ENCODE measurements at places on chromosomes 7 and 10.

- DNase-seq = no peak
Measured at GRCh38 chr7:26880852-26881251, 16.5 kb upstream of the SKAP2 start.

- DNase-seq = no peak
Measured at GRCh38 chr7:20112696-20113095, 104.5 kb downstream of the MACC1 start.

- no peak for DNase-seq
Measured at GRCh38 chr10:120279196-120279595, 177.8 kb upstream of the PLPP4 start.

GRCh38 chr7:17070231-17070708 is 188.5 kb upstream of the AGR3 start:
- no peak for DNase-seq

- no peak for DNase-seq
Measured at GRCh38 chr7:80859272-80859970, 59.4 kb downstream of the SEMA3C start.

GRCh38 chr10:1070919-1071318 is 14.7 kb downstream of the WDR37 start:
- no peak for DNase-seq

GRCh38 chr10:126218778-126219649 is 169.3 kb downstream of the ADAM12 start:
- DNase-seq = no peak

DNA sequence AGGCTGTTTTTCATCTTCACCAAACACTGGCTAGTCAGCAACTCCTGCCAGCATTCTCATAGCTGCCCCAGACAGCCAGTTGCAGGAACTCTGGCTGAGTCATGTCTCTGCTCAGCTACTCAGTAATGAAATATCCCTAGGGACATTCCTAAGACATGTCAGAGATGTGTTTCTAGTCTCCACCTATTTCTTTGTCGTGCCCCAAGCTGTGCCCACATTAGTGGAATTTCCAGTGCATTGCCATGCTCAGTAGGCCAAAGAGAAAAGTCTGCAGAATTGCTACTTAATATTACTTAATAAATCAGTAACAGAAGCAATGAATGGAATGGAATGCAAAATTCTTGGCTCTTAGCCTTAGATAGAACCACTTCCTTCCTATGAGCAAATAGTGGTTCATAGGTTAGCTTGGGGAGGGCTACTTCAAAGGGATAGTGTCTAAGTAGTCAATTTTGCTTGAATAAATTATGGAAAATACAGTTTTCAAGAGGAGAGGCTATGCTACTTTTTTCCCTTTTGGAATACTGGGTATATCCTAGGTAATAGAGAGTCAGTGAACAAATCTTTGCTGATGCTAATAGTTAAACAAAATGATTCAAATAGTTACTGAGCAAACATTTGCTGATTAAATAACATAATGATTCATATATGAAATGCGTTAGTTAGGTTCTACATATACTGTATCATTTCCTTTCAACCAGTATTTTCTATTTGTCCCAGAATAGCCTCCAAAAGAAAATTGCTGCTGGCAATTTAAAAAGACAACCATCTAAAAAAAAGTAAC is 23.6 kb upstream of the SEMA3C start:
- DNase-seq = no peak

- no peak for DNase-seq
Measured at GRCh38 chr10:75358132-75358531, 43.4 kb downstream of the ZNF503 start.

GRCh38 chr7:18974803-18975202 is 142.6 kb downstream of the TWIST1 start:
- no peak for DNase-seq

DNA sequence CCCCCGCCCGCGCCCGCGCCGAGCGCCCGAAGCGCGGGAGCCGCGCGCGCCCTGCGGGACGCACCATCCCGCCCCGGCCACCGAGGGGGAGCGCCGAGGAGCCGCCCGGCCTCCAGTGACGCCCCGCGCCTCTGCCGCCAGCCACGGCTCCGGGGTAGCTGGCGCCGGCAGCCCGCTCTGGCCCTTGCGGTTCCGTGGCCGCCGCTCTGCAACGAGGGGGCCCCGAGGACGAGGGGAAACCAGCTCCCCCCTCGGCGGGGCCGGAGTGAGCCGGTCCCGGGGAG is at the start of gene PAXIP1:
Gene PAXIP1 (minus strand): TSS at position 33 of the 284 bp plus-strand sequence. CDS start 195 bp downstream, outside the sequence.
- peak; percentile 76 for DNase-seq

DNA sequence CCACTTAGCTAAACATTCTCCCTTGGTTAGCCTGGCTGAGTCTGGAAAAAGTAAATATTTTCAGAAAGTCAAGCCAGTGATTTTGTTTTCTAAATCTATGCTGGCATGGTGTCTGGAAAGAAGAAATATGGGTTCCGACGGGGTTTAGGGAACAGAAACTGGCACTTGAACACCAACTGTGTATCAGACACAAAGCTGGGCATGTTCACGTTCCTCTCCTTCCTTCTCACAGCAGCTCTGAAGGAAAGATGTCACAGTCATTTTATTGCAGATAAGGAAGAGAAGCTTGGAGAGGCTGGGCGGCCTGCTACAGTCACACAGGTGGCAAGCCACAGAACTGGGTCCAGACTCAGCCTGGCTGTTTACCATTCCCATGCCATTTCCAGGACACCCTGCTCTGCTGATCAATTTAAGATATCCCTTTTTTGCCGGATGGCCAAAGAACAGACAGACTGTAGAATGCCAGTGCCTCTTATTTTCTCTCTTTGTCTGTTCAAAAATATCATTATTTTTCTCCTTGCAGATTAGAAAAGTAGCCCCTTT is 118.8 kb downstream of the HERPUD2 start:
- no peak for DNase-seq

- no peak for DNase-seq
Measured at GRCh38 chr10:119391440-119392251, 150.9 kb downstream of the RGS10 start.

GRCh38 chr7:90889210-90889609 is 293.1 kb downstream of the CDK14 start:
- DNase-seq = no peak

GRCh38 chr10:114652402-114653368 is 5.4 kb downstream of the ABLIM1 start:
- DNase-seq = no peak

- DNase-seq = no peak
Measured at GRCh38 chr10:113997428-113997827, 46.2 kb upstream of the ADRB1 start.

DNA sequence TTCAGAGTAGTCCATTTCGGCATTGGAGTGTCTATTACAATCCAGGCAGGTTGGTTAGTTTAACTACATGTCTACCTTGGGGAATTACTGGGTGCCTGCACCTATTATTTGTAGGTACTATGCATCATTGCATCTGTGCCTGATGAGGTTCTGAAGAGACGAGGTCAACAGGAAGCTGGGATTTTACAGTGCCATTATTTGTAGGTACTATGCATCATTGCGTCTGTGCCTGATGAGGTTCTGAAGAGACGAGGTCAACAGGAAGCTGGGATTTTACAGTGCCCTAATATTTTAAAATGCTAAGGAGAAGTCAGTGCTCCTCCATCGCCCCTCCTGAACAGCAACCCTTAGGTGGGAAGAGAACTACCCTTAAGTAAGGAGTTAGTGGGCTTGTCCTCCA is 41.7 kb downstream of the NPY start:
- no peak for DNase-seq

DNA sequence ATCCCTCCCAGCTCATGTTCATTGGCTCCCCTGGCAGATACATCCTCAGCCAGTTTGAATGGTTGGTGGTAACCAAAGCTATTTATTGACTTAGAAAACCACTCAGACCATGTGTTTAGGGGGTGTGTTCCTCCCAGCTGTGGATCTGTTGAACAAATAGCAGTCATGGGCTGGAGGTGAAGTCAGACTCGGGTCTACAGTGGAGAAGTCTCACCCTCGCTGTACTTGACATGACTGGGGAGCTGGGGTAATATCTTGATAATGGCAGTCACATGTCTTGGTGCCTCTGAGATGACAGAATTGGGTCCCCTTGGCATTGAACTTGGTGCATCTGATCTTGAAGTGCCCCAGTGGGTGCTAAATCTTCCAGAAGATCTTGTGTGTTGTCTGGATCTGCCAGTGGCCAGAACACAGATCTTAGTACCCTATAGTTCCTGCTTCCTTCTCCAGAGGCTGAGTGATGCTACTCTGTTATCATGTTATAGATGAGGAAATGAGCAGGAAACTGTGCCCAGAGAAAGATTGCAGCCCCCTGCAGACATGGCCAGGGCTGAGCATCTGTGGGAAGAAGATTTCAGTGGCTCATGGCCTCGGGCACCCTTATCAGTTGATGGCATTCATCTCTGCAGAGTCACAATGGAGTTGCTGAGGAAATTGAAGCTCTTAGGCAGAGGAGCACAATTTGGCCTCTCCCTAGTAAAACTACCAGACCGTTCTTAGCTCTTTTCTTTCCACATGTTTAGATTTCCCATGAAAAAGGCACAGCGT is 50.4 kb downstream of the ADRA2A start:
- DNase-seq = no peak

DNA sequence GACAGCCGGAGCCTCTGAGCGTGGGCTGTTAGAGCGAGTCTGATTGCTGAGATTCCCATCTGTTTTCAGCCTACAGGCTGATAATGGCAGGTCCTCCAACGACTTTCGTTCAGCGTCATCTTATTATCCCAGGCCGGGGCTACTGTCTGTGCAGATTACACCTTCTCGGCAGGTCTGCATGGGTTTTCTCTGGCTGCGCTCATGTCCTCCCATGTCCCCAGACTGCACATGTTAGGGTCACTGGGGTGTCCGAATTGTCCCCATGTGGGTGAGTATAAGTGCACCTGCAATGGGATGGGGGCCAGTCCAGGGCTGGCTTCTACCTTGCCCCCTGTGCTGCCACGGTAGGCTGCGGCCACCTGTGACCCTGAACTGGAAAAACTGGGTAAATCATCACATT is 257.8 kb downstream of the COBL start:
- DNase-seq = no peak

- DNase-seq = no peak
Measured at GRCh38 chr7:94700926-94701554, 45.1 kb upstream of the SGCE start.

GRCh38 chr10:111087968-111088505 is 11.2 kb downstream of the ADRA2A start:
- DNase-seq = no peak

DNA sequence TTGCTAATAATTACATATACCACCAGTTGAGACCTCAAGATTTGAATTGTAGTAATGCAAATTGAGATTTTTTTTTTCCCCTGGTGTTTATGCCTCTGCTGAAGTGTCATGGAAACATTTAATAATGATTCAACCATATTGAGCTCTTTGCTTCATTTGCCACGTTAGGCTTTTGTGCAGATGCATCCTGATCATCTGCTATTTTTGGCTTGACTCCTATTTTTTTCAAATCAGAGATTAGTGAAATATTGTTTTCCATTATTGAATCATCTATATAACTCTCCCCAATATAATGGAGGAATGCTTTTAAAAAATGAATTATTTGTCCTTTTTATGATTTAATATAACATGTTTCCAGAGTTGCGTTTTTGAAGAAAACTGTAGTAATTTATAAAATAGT is 115.1 kb downstream of the SRI start:
- DNase-seq = peak; percentile 50

- DNase-seq = no peak
Measured at GRCh38 chr10:118832241-118832651, 77.5 kb upstream of the CACUL1 start.

DNA sequence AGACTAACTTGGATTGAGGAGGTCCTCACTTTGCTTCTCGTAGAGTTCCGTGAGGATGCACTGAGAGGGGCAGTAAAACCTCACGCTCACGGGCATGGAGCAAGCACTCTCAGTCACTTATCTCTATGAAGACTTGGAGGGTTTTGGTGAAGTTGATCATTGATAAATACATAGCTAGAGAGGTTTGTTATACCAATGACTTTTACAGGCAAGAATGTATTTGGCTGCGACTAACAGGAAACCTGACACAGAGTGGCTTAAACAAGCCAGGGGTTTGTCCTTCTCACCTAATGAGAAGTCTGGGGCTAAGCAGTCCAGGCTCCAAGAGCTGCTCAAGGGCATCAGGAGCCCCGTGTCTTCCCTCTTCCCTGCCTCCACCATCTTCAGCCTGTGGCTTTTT is 6.1 kb downstream of the BICC1 start:
- DNase-seq = no peak

GRCh38 chr10:119509909-119510451 is 32.5 kb downstream of the RGS10 start:
- peak; percentile 27 for DNase-seq

DNA sequence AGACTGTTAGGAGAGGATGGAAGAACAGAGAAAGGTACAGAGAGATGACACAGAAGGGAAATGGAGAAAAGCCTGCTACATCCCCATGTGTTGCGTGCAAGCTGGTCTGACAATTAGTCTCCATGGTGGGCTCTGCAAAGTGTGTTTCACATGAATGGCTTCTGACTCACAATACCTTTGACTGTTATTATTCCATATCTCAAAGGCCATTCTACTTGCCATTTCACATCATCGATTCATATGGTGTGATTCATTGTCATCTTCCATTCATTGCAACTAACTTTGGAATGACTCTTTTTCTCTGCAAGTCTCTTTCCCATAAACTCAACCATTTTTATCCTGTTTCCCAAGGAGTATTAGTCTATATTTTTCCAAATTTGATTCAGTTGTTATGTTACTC is 208.9 kb upstream of the INHBA start:
- no peak for DNase-seq

DNA sequence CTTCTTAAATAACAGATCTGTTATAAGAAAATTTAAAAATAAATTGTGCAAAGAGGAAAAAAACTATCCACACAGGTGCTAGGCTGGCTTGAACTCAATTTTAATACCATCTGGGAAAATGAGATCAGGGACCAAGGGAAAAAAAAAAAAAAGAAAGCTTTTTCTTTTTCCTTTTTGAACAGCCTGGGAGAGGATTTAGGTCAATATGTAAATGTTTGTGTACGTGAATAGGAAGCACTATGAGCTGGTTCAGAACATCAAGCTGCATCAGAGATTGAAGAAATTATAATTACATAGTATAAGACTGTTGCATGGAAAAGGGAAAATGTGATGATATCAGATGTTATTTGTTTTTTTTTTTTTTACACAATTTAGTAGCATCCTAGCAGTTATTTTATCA is 548.0 kb downstream of the ARL4A start:
- no peak for DNase-seq

- no peak for DNase-seq
Measured at GRCh38 chr7:64869912-64870562, 33.0 kb upstream of the ZNF273 start.

- DNase-seq = no peak
Measured at GRCh38 chr7:106053109-106053508, 59.0 kb downstream of the SYPL1 start.
